ENCODE measurements at places on chromosomes 7 and 10.

GRCh38 chr10:51620131-51620530, 79.3 kb downstream of the CSTF2T start:
- no peak for DNase-seq

GRCh38 chr10:48976196-48976595, 36.6 kb upstream of the LRRC18 start:
- DNase-seq = no peak

GRCh38 chr10:78717200-78717599, 351.6 kb upstream of the ZMIZ1 start:
- no peak for DNase-seq

DNA sequence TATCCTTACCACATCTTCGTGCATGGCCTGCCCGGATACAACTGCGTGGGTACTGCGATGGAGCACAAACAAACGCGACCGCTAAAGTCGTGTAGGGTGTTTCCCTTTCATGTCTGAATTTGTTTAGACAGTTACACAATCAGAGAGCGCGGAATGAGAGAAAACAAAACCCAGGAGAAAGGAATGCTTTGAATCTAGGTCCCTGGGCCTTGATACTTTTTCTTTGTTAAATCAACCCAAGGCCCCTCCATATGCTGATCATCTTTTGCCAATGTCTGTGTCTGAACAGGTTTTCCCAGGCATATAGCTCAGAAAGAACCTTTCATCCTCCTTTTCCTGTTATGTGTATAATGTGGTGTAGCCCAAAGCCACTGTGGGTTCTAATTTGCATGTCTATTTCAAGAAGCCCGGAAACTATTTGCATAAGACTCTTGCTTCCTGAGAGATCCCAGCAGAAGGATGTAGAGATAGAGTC, 145.8 kb downstream of the FRMD4A start:
- no peak for DNase-seq
